WTC11 (cell line): ENCODE measurements at places on chromosomes 4 and X. TPM values are rescaled to one million over a fixed set of nuclear protein-coding genes. Genes with fewer than 3 reads are reported as not detected.

The COX18 gene
- total RNA-seq = 26.9 to 28.9 TPM (median 28.3 TPM) in 3 replicates

- peak; percentile 57 for DNase-seq
- peaks cover 22% of the 10 kb centered on the region for H3K4me1 ChIP-seq
- peak overlapping the region; percentile 83 for H3K4me3 ChIP-seq
- H3K27me3 ChIP-seq = peaks cover 40% of the 10 kb centered on the region
- no peaks in the 10 kb centered on the region for H3K36me3 ChIP-seq
- no peak overlapping the region; the same call in 1 of the 2 replicates for H3K27ac ChIP-seq
These were observed 8.3 kb upstream of the BCOR start for GRCh38 chrX:40105835-40106675.

DNA sequence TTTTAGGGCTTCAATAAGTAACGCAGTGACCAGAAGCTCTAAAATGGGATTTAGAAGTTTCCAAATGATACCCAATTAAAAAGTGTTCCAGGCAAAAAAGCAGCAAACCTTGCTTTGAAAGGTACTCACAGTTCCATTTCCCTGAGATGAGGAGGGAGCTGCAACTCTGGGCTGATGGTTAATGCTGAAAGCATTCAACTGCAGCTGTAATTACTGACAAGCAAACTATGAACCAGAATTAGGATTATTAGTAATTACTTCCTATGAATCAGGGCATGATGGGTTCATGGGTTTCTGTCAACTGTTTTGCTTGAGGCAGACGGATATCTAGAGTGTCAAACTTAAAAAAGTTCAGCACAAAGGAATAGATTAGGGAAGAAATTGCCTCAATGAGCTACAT lies 357.4 kb downstream of the STIM2 start:
- H3K36me3 ChIP-seq = no peaks in the 10 kb centered on the region
- H3K27me3 ChIP-seq = no peaks in the 10 kb centered on the region; the same call in 1 of the 2 replicates
- H3K4me1 ChIP-seq = no peaks in the 10 kb centered on the region
- no peak for DNase-seq

- no peaks in the 10 kb centered on the region for H3K27me3 ChIP-seq
- H3K4me3 ChIP-seq = no peak overlapping the region
- peaks cover 8% of the 10 kb centered on the region for H3K4me1 ChIP-seq
- no peak overlapping the region for H3K27ac ChIP-seq
- no peak for DNase-seq
These were observed 145.7 kb upstream of the TBC1D9 start for GRCh38 chr4:140901736-140902336.

DNA sequence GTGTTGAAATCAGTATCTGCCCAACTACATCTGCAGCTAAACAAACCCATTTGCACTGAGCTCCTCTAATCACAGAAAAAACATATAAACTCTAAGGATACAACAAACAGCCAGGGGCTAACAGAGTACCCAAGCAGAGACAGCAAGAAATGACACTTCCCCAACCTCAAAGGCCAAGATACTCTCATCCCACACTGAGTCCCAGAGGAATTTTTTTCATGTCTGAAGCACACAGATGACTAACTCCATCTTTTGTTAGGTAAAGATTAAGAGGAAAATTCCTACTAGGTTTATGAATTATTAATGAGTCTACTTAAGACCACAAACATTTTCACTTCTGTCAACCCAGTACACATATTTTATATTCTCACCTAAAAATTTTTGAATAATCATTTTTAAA lies 31.6 kb downstream of the SEPSECS start:
- DNase-seq = no peak
- H3K4me3 ChIP-seq = no peak overlapping the region
- no peaks in the 10 kb centered on the region; the same call in 1 of the 2 replicates for H3K27me3 ChIP-seq
- H3K27ac ChIP-seq = no peak overlapping the region
- peaks cover 42% of the 10 kb centered on the region for H3K4me1 ChIP-seq
